ENCODE measurements at places on chromosomes 1 and 21. TPM values are rescaled to one million over a fixed set of nuclear protein-coding genes. Genes with fewer than 3 reads are reported as not detected.

LRRC39 gene
- 0.92 TPM for total RNA-seq

- peaks cover 20% of the 10 kb centered on the region for H3K27me3 ChIP-seq
- DNase-seq = no peak
- peaks cover 4% of the 10 kb centered on the region for H3K4me1 ChIP-seq
These were observed 16.1 kb downstream of the NOC2L start for GRCh38 chr1:942864-943533.

DNA sequence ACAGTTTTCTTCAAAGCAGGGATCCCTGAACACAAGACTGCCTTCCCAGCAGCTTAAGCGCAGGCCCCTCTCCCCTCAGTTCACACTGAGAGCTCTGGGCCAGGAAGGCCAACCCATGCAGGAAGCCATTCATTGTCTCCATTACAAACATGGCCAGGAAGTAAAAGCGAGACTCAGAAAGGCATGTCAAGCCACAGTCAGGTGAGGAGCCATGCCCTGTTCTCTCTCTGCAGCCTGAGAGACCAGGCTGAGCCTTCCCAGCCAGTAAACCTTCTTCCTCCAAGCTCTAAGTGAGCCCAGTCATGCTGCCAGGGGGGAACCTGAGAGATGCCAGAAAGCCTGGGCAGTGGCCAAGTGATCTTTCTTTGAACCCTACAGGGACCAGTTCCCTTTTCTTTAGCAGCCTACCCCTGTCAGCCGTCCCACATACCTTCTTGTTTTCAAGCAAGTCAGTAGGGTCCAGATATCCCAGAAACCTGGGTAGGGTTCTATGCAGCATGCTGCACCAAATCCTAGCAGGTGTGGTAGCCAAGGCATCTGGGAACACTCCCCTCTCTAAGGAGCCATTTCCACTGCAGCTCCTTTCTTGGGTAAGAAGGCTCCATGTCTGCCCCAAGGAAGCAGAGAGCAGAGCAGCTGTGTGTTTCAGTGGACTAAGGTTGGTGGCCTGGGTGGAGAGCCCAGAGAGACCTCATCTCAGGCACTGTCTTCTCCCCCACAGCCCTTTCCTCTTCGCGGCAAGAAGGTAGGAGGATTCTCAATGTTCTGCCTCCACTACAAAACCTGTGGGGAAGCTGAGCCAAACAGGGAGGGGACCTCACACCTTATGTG is 977 bp downstream of the TRAF3IP3 start:
- H3K36me3 ChIP-seq = peaks cover 54% of the 10 kb centered on the region
- peak overlapping the region; percentile 91 for H3K4me3 ChIP-seq
- no peaks in the 10 kb centered on the region for H3K27me3 ChIP-seq
- H3K27ac ChIP-seq = peak overlapping the region; percentile 98
- DNase-seq = peak; percentile 52

DNA sequence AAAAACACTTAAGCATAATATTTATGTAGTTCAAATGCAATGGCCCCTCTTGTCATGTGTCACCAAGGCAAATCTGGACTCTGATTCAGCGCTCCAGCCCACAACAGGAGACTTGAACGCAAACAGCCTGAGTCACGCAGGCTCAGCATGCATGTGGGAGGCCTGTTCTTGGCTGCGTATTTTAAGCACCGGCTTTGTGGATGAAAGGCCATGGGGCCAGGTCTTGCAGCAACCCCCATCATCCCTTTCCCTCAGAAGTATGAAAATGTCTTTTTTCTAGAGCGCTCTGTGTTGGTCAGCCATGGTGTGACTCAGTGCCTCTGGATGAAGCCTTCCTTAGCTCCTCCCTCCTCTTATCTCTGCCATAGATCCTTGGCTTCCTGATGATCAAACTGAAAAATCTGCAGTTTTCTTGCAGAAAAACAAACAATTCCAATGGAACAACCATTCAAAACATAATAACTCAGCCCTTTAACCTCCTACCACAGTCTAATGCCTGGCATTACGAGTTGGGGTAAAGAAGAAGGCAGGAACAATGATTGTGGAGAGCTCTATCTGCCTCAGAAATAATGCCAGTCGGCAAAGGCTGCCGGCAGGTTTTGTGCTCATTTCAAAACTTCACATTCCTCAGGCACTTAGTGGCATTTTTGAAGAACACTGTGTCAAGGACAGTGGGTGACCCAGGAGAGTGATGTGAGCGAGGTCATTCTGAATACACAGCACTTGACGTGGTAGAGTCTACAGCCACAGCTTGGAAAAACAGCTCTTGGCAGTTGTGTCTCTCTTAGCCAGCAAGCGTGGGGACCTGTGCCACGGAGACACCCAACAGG is 167.5 kb downstream of the CLIC6 start:
- peaks cover 48% of the 10 kb centered on the region for H3K4me1 ChIP-seq
- peak; percentile 73 for DNase-seq
- H3K4me3 ChIP-seq = no peak overlapping the region
- H3K27ac ChIP-seq = no peak overlapping the region

GRCh38 chr1:151047591-151047924 is at the start of gene C1orf56:
Gene C1orf56, plus strand, starts transcription at chr1:151047751. Its CDS starts 97 bp downstream, at chr1:151047848.
- H3K4me3 ChIP-seq = peak within 1 kb of the TSS; percentile 83
- peaks cover 52% of the 10 kb centered on the region for H3K4me1 ChIP-seq
- H3K27ac ChIP-seq = peak within 1 kb of the TSS; percentile 82
- DNase-seq = peak; percentile 62
- H3K27me3 ChIP-seq = no peaks in the 10 kb centered on the region

- peak; percentile 8 for DNase-seq
- no peak overlapping the region for H3K4me3 ChIP-seq
- H3K36me3 ChIP-seq = peaks cover 64% of the 10 kb centered on the region
- H3K27ac ChIP-seq = no peak overlapping the region
- peaks cover 6% of the 10 kb centered on the region for H3K4me1 ChIP-seq
These were observed 44.3 kb upstream of the GTF2B start for GRCh38 chr1:88935522-88936222.

- no peak overlapping the region for H3K27ac ChIP-seq
- no peak for DNase-seq
- H3K4me3 ChIP-seq = no peak overlapping the region
These were observed 2.2 kb upstream of the HAO2 start for GRCh38 chr1:119366424-119366823.

KANK4 gene
- total RNA-seq = not detected

- no peaks in the 10 kb centered on the region for H3K27me3 ChIP-seq
- H3K36me3 ChIP-seq = no peaks in the 10 kb centered on the region
- H3K4me1 ChIP-seq = peaks cover 28% of the 10 kb centered on the region
- peak overlapping the region; percentile 99 for H3K27ac ChIP-seq
- DNase-seq = peak; percentile 68
- H3K4me3 ChIP-seq = peak overlapping the region; percentile 90
These were observed 15.1 kb downstream of the THBS3 start for GRCh38 chr1:155192346-155193274.

- H3K27ac ChIP-seq = no peak overlapping the region
- H3K4me3 ChIP-seq = no peak overlapping the region
- H3K36me3 ChIP-seq = no peaks in the 10 kb centered on the region
- H3K27me3 ChIP-seq = peaks cover 8% of the 10 kb centered on the region
- no peak for DNase-seq
These were observed 300.6 kb upstream of the PLXNA2 start for GRCh38 chr1:208544794-208545193.

- H3K27me3 ChIP-seq = no peaks in the 10 kb centered on the region
- no peaks in the 10 kb centered on the region for H3K4me1 ChIP-seq
- H3K4me3 ChIP-seq = no peak overlapping the region
- H3K36me3 ChIP-seq = peaks cover 5% of the 10 kb centered on the region
These were observed 29.9 kb downstream of the FMO4 start for GRCh38 chr1:171343727-171344472.

- no peak overlapping the region for H3K27ac ChIP-seq
- DNase-seq = no peak
- no peaks in the 10 kb centered on the region for H3K4me1 ChIP-seq
- H3K36me3 ChIP-seq = no peaks in the 10 kb centered on the region
- H3K4me3 ChIP-seq = no peak overlapping the region
These were observed 41.3 kb downstream of the ADAMTS5 start for GRCh38 chr21:26925636-26926035.

- H3K4me3 ChIP-seq = peak overlapping the region; percentile 22
- DNase-seq = peak; percentile 81
- no peaks in the 10 kb centered on the region for H3K36me3 ChIP-seq
- H3K27me3 ChIP-seq = no peaks in the 10 kb centered on the region
- H3K4me1 ChIP-seq = peaks cover 81% of the 10 kb centered on the region
These were observed 55.3 kb downstream of the CDC7 start for GRCh38 chr1:91555821-91556531.

ADGRL2 gene
- total RNA-seq = not detected

Measured in activated CD8-positive, alpha-beta T cell treated with anti-CD3 and anti-CD28 coated beads for 36 hours (primary cell).